ENCODE measurements at places on chromosomes 7 and 10.

GRCh38 chr10:82267014-82267413 lies 392.0 kb downstream of the NRG3 start:
- DNase-seq = no peak

DNA sequence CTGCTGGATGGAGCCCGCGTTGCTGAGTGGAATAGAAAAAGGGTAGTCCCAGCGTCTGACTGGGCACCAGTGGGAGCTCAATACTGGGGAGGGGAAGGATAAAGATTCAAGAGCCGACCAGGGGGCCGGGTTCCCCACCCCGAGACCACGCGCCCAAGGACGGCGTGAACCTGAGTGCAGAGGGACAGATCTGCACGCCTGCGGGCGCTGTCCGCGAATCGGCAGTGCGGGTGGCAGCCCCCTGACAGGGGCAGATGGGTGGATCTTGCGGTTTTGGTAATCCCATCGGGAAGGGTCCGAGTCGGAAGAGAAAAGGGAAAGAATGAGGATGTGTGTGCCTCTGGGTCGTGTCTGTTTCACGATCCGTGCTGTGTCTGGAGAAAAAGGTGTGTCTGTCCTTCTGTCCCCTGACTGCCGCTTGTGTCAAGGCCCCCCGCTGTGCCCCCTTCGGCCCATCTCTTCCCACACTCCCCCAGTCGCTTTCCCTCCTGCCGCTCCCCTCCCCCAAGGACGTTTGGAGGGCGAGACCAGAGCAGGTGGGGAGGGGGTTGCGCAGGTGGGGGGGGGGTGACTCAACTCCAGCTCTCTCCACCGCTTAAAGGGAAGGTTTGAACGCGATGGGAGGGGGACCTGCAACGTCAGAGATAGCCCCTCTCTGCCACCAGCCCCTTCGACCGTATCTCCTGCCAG lies 734 bp upstream of the VGF start:
- DNase-seq = no peak

GRCh38 chr10:128929131-128929530 lies 537.9 kb upstream of the MGMT start:
- DNase-seq = no peak

GRCh38 chr10:33136271-33136670 lies 178.2 kb upstream of the ITGB1 start:
- peak; percentile 72 for DNase-seq

DNA sequence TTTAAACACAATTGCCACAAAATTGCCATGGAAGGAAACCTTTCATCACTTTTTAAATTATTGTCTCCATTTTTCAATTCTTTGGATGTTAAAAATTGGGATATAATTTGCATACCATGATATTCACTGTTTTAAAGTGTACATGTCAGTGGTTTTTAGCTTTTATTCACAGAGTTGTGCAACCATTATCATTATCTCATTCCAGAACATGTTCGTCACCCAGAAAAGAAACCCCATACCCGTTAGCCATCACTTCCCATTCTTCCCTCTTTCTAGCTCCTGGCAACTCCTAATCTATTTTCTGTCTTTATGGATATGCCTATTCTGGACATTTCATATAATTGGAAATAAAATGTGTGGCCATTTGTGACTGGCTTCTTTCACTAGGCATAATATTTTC lies 260.3 kb upstream of the FERD3L start:
- no peak for DNase-seq
